NB4 (cell line): ENCODE measurements at places on chromosomes 12 and 14.

DNA sequence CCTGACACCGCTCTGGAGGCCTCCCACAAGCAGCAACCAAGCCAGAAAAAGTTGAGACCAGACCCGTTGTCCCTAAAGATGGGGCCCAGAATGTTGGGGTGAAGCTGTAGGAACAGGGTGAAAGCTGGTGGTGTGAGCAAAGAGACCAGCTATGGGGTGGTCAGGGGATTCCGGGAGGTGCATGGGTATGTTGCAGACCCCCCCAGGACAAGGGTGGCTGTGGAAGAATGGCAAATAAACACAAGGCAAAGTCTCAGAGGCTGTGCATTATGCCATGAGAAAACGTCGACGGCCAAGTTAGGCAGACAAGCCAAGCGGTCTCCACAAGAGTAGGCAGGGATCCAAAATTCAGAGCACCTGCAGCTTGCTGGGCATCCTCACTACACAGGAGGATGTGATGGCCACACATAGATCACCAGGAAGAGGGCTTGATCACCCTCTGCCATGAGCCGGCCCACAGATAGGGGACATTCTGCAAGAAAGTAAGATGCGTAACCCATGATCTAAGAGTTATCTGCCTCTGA lies 58.8 kb upstream of the KCNA1 start:
- DNase-seq: no peak

GRCh38 chr12:86496595-86496994 lies 240.4 kb upstream of the MGAT4C start:
- DNase-seq: no peak

DNA sequence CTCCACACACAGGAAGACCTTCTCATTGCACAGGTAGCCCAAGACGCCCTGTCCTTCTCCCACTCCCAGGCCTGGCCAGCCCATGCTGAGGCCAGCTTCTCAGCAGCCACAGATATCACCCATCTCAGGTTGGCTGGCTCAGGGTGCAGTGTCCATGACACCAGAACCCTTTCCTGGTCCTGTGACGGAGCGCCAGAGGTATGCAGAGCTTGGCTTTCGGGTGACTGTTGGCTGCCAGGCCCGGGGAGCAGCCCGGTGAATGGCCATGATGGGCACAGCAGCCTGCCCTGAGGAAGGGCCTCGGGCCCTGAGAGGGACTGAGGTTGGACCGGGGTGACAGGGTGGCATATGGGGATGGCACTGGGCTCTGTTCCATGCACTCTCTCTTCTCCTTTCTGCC lies 173.4 kb downstream of the TSPAN9 start:
- DNase-seq: no peak

GRCh38 chr12:71517145-71517846 lies 77.7 kb downstream of the LGR5 start:
- no peak for DNase-seq

GRCh38 chr14:69676723-69677122 lies 65.3 kb downstream of the SUSD6 start:
- no peak for DNase-seq

GRCh38 chr12:120358412-120359100 lies 10.4 kb downstream of the MSI1 start:
- no peak for DNase-seq

DNA sequence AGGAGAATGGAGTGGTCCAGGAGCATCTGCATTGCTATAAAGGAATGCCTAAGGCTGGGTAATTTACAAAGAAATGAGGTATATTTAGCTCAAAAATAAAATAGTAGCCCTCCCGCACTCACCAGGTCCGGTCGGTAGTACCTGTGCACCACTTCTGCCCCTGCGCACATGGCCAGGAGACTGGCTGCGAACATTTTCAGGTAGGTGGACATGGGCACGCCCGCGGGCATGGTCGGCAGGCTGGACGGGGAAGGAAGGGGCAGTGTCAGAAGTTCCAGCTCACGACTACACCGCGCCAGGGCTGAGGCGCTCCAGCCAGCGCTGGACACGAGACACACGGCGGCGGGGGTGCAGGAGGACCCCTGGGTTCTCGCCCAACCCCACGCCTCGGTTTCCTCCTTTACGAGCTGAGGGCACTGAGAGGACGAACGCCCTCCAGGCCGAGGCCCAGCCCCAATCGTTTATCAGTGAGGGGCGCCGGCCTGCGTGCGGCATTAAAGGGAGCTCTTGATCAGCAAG lies 9.1 kb upstream of the TDG start:
- DNase-seq: no peak

GRCh38 chr12:16119618-16120415 lies 157.7 kb downstream of the SLC15A5 start:
- DNase-seq: no peak

- no peak for DNase-seq
These were observed 19.0 kb downstream of the FAM222A start for GRCh38 chr12:109732321-109733305.

- DNase-seq: no peak
These were observed 157.1 kb upstream of the TMTC1 start for GRCh38 chr12:29940811-29941210.

GRCh38 chr14:36423430-36423829 lies 96.6 kb downstream of the NKX2-1 start:
- DNase-seq: no peak

DNA sequence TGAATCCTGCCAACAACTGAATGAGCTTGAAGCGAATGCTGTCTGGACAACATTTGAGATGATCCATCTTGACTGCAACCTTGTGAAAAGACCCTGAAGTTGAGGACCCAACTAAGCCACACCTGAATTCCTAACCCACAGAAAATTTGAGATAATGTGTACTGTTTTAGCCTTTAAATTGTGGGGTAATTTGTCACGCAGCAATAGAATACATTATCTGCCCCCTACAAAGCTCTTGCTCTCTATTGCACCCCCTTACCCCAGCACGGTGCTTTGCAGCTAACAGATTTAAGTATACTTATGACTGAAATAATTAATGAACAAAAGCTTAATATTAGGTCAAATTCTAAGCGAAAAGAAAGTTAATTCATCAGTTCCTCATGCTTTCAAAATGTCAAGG lies 1.6 kb downstream of the POLE2 start:
- no peak for DNase-seq

DNA sequence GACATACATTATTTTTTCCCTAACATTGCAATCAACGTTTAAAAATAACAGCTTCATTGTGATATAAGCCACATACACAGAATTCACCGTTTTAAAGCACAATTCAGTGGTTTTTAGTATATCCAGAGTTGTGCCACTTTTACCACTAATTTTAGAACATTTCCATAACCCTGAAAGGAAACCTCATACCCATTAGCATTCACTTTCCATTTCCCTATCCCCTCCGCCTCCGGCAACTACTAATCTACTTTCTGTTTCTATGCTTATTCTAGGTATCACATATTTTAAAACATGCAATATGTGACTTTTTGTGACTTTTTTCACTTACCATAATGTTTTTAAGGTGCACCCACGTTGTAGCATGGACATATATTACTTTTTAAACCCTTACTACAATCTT lies 55.6 kb upstream of the ISM2 start:
- no peak for DNase-seq

DNA sequence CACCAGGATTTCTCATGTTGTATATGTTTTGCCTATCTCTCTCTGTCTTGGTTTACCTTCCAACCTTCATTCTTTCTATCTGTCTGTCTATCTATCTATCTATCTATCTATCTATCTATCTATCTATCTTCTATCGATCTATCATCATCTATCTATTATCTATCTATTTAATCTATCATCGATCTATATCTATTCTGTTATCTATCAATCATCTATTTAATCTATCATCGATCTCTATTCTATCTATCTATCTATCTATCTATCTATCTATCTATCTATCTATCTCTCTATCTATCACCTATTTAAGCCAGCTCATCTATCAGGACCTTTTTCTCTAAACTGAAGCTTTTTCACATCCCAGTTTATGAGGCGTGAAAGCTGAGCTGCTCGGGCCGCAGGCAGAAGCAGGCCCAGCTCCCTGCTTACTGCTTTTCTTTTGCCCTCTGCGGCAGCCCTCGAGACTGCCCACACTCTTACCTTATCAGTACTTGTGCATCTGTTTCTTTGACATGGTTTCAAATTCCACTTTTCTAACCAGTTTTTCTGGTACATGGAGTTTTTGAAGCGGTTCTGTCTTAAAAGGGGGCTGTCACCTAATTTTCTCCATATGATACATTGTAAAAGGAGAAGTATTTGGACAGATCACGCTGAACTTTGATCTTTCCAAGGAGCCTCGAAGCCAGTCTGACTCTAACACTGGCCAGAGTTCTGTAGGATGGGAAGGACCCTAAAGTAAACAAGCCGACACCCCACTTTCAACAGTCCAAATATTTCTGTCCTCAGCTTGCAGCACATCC lies 44.4 kb upstream of the GSG1 start:
- no peak for DNase-seq

DNA sequence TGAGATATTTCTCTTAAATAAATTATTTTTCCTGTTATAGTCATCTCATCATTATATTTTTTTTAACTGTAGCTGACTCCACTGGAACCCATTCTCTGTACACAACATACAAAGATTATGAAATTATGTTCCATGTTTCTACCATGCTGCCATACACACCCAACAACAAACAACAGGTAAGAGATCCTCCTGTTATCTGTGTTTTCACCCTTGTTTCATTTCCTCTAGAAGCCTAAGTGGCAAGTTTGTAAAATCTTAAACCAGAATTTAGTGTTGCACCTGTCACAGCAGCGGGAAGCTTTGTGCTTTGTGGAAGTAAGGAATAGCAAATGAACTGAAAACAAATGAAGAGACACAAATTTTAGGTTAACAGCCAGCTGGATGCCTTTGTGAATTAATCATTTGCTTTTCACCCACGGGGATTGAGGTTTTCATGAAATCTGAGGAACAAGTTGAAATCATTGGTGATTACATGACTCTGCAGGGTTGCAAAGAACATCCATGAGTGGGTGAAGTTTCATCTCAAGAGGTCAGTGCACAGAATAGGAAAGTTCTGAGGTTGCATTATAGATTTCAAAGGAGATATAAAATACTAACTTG lies 273.9 kb upstream of the RGS6 start:
- no peak for DNase-seq
